ENCODE measurements at places on chromosomes 13 and 19.

- DNase-seq, result no peak
Measured at GRCh38 chr13:111177921-111178320, 62.8 kb downstream of the ARHGEF7 start.

- no peak for DNase-seq
Measured at GRCh38 chr19:18179957-18180356, 6.3 kb downstream of the IFI30 start.

DNA sequence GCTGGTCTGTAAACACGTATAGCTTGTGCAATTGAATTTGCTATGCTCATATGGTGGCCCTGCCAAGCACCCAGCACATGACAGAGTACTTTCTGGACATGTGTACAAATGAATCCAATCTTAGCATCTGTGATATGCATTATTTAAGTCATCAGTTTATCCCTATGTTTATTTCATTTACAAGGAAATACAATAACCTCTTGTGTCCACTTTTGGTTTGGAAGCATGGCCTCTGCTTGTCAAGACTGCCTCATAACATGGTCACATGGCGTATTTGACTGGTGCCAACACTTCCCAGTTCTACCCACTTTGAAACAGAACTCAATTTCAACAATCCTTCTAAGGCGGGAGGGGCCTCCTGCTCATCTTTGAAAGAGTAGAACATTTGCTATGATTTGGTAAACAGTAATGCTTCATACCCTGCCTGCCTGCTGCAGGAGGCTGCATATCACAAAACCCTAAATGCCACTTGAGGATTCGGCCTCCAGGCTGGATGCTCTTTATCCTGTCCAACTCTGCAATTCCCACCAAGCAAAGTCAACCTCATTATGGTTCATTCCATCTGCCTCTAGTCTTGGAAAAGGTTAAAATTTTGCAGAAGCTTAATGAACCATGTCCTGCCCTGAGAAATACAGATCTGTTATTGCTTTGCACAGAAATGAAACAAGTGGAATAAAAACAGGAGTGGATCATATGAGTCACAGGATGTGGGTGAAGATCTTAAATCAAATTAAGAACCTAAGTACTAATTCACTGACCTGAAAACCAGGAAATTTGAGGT lies 151.3 kb downstream of the CYSLTR2 start:
- no peak for DNase-seq

GRCh38 chr13:100852146-100852545 lies 177.6 kb upstream of the TMTC4 start:
- DNase-seq, result no peak

- DNase-seq, result peak; percentile 79
Measured at GRCh38 chr19:43901395-43902390, 33.4 kb downstream of the ZNF45 start.

GRCh38 chr19:7927605-7928333 lies 1.8 kb upstream of the CTXN1 start:
- DNase-seq, result no peak

- no peak for DNase-seq
Measured at GRCh38 chr19:38210458-38210987, 13.5 kb downstream of the DPF1 start.

DNA sequence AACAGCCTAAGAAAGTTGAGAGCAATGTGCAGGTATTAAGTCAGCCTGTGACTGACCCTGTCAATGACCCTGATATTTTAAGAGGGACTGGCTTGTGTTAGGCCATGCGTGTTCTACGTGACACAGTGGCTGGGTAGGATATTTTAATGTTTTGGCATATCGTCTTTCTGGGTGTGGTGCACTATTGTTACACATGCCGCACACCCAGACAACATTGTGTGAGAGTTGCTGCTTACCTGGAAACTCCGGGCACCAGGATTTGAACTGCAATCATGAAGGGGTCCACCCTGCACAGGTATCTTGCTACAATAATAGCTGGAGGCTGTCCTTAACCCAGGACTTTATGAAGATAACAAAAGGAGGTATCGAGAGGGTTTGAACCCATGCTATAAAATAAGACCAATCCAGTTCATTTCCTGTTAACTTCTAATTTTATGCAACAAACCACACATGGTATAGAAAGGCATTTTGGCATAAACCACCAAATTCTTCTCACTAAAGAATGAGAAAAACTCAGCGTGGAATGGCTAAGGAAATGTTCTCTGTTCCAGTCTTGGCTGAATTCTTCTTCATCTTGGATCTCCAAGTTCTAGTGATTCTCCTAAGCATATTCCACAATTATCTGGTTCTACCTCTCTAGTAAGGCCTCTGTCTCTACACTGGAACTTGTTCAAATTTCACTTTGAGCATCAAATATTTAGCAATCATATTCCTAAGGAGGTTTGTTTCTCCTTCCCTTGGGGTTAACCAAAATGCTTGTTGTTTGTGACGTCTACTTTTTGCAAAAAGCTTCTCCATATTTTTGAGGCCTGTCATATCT lies 38.7 kb upstream of the POMP start:
- no peak for DNase-seq

DNA sequence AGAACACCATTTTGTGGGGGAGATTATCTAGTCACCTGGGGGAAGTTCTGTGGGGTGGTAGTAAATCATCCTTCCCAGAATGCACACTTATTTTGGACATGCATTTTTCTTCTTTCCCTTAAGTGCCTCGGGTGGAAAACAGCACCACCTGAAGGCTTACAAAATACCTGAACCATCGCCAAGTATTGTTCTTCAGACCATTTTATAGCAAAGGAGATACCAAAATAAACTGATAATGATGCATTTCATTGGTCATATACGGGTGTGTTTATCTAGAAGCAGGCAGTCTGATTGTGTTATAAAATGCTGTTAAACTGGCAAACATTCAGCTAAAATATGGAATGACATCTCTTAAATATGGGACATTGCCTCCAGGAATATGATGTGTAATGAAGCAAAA lies 1034.7 kb downstream of the SLITRK1 start:
- no peak for DNase-seq

GRCh38 chr19:5403968-5404640 lies 51.1 kb upstream of the ZNRF4 start:
- DNase-seq, result no peak

- peak; percentile 87 for DNase-seq
Measured at GRCh38 chr13:113744197-113745000, 14.6 kb upstream of the TMEM255B start.

DNA sequence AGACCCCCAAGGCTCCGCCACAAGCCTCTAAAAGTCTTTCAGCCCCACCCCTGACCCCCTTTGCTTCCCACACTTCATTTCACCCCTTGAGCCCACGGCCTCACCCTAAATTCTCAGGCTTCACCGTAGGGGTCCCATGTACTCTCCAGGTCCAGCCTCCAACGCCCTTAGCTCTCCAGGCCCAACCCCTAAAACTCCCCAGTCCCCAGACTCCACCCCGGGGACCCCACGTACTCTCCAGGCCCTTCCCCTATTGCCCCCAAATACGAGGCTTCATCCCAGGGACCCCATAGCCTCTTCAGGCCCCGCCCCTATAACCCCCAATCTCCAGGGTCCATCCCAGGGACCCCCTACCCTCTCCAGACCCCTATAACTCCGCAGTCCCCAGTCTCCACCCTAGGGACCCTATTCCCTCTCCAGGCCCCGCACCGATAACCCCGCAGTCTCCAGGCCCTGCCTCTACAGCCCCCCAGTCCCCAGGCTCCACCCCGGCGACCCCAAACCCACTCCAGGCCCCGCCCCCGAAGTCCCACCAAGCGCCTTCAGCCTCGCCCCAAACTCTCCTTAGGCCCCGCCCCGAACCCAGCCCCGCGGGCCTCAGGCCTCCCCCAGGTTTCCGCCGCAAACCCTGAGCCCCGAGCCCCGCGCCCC lies 619 bp downstream of the MED16 start:
- DNase-seq, result no peak

DNA sequence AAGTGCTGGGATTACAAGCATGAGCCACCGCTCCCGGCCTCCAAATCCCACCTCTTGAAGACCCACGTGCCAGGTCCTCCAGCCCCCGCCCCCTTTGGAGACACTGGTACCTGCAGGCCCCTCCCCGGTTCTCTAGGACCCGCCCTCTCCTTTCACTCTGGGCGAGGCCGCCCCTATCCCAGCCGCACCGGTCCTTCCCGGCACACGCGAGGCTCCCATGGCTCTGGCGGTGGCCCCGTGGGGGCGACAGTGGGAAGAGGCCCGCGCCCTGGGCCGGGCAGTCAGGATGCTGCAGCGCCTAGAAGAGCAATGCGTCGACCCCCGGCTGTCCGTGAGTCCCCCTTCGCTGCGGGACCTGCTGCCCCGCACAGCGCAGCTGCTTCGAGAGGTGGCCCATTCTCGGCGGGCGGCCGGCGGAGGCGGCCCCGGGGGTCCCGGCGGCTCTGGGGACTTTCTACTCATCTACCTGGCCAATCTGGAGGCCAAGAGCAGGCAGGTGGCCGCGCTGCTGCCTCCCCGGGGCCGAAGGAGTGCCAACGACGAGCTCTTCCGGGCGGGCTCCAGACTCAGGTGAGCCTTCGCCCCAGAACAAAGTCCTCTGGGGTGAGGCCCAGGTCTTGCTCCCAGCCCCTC lies at the start of gene CBLC:
Gene CBLC (plus strand): TSS at position 176 of the 633 bp plus-strand sequence. CDS start 42 bp downstream, at position 218.
- peak; percentile 79 for DNase-seq

DNA sequence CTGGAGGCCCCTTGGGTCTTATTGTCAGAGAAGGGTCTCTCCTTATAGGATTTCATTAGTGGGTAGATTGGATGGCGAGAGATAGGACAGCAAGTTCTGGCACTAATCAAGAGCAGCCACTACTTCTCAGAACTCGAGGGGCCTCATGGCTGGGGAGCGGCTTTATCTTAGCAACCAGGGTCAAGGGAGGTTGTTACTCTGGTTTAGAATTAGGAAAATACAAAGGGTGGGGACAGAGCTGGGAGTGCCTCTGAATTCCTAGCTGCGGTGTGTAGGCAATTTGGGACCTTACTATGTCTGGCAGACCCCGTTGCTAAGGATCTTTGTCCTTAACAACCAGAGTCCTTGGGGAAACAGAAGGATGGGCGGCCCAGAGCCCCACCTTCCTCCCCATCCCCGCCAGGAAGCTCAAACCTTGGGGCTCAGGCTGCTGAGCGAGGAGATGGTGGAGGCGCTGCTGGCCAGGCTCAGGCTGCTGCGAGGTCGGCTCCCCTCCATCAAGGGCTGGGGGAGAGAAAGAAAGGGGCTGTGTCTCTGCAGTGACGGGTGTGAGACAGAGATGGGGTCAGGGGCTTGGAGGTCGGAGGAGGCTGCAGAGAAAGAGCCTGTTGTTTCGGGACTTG lies 1.2 kb downstream of the PLEKHA4 start:
- no peak for DNase-seq

DNA sequence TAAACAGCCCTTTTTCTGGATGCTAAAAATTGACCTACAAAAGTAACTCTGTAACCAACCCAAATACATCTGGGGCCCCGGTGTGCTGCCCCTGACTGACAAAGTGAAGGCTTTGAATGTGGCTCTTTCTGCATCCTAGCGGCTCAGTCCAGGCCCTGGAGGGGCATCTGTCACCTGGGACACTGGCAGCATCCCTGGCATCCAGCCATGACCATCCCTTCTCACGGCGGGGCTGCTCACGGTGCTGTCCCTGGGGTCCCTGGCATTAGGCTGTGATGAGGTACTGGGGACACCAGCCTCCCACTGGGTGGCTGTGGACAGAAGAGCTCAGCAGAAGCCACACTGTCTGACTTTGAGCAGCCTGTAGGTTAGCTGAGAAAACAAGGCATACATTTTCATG lies 34.3 kb downstream of the BICRA start:
- DNase-seq, result no peak

DNA sequence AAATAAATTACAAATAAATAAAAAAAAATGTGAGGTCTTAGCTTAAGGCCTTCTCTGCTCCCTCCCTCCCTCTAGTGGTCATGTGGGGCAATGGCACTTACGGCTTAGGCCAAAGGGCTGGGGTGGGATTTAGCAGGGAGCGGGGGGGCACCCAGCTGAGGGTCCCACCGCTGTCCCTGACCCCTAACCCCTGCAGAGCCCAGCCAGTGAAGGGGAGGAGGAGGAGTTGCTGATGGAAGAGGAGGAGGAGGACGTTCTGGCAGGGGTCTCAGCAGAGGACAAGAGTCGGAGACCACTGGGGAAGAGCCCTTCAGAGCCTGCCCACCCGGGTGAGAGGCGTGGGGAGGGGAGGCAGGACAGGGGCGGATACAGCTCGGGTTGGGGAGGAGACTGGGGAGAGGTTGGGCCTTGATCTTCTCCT lies 9.3 kb downstream of the MPND start:
- DNase-seq, result no peak

DNA sequence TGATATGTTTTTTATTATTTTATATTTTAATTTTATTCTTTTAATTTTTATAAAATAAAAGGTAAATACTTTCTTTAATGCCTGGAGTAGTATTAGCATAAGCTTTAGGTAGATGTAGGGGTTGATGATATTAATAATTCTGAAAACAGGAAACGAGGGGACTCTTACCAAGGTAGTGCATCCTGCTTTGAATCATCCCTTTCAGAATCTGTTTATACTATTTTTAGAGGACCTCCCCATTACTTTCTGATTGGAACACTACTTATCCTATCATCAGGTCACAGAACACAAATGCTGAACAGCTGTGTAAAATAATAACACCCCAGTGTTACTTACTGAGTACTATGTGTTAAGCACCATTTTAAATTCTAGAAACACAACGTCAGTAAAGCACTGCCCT lies 27.3 kb downstream of the COG6 start:
- DNase-seq, result no peak

DNA sequence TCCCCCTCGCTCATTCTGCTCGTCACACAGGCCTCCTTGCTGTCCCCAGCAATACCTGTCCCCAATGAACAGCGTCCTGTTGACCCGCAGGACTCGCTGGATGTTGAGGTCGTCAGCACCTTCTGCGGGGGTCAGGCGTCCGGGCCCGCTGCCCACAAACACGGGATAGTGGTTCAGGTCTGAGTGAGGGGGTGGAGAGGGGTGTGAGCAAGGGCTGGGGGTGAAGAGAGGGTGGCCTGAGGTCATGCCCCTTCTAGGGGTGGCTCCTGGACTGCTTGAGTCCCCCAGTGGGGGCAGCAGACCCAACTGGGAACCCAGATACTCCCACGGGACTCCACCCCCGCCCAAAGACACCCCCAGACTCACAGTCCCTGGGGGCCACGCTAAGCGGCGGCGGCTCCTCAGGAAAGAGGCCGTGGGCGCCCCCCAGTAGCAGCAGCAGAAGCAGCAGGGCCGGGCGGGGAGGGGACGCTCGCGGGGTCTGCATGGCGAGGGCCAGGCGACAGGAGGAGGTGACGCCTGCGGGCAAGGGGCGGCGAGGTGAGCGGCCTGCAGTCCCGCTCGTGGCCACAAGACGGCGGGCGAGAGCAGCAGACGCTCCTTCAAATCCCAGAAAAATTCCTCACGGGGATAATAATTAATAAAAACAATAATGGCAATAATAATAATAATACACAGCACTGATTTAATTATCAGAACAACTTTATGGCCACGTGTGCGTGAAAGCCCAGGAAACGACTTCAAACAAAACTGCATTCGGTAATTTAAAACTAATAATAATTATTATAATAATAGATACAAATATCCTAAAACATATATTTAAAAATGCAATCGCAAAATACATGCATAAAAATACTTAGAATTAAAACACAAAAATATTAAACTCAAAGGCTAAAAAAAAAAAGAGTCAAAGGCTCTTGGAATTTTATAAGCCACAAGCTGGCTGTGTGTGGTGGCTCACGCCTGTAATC lies 1.2 kb downstream of the SEMA6B start:
- no peak for DNase-seq

Data from NCI-H774 (cell line).